ENCODE measurements at places on chromosomes 13 and 19.

- peak; percentile 52 for DNase-seq
Observed at GRCh38 chr19:55179606-55180484, at the start of gene SYT5. TSS of gene SYT5 (minus strand) at chr19:55180289. CDS start at chr19:55179041, 1,248 bp downstream.

DNA sequence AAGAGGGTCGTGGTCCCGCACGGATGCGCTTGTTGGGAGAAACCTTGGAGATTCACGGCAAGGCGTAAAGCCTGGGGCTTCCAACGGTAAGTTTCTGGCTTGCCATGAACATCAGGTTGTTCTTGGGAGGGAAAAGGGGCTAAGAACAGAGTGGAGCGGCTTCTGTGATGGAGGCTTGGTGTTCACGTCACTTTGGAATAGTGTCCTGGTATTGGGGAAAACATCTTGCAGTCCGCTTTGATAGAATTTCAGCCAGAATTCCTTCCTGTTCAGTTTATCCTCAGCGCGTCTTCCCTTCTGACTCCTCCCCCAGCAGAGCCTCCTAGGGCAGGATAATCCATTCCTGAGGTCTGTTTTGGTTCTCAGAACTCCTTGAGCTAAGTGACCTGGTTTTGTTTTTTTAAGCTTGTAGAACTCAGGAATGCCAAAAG is 2.0 kb downstream of the KCTD15 start:
- no peak for DNase-seq

DNA sequence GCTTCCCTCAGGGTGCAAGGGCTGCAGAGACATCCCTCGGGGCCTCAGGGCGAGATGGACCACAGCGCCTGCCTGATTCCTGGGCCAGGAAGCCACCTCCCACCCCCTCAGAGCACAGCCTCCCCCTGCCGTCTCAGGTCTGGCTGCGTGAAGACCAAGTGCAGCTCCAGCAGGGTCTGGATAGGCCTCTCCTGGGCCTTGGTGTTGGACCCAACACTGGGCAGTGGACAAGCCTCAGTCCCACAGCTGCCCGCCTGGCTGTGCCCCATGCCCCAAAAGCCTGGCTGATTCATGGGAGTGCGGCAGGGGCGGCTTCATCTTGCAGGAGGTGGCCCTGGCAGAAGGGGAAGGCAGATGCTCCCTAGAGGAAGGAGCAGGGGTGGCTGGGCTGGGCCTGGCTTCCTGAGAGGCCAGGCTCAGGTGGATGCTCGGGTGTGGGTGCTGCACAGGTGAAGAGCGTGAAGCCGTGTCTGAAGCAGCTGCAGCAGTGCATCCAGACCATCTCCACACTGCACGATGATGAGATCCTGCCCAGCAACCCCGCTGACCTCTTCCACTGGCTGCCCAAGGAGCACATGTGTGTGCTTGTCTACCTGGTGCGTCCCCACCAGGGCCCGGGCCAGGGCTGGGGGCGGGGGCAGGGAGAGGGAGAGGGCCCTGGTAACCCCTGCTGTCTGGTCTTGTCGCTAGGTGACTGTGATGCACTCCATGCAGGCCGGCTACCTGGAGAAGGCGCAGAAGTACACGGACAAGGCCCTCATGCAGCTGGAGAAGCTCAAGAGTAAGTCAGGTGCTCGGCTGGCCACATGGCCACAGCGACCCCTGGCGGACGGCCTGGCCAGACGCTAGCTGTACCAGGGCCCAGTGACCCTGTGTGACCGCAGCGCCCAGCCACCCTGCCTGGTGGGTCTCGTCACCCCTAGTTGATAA is 21.7 kb downstream of the MAU2 start:
- DNase-seq, result no peak

DNA sequence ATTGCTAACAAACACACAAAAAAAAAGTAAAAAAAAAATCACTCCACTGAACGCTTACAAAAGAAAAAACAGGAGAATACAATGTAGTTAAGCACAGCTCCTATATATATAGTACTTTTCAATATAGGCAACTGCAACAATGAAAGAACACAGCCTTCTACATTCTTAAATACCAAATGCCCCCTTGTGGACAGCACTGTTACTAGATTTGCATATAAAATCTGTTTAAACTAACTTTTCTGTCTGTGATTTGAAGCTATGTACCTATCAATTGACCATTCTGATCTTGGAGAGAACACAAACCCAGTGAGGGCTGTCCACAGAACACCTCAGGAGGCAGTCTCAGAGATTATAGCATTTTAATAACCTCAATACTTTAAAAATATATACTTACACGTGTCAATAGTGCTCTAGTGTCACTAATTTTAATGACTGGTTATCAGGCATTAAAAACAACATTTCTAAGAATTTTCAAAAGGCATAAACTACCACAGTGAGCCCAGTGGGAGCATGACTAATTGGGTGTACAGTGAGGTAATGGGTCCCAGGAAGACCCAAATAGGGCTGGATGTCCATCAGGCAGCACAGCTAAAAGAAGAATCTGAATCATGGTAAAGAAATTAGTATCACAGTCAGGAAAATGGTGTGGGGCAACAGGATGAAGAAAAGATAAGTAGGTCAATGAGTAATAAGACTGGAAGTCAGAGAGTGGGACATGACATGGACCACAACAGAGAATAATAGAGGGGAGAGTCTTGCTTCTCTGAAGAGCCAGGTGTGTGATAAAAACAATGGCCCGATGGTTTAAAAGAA is 22.2 kb downstream of the CCDC169 start:
- DNase-seq, result no peak

- no peak for DNase-seq
Observed at GRCh38 chr13:41013835-41014234, 5.3 kb downstream of the ELF1 start.

DNA sequence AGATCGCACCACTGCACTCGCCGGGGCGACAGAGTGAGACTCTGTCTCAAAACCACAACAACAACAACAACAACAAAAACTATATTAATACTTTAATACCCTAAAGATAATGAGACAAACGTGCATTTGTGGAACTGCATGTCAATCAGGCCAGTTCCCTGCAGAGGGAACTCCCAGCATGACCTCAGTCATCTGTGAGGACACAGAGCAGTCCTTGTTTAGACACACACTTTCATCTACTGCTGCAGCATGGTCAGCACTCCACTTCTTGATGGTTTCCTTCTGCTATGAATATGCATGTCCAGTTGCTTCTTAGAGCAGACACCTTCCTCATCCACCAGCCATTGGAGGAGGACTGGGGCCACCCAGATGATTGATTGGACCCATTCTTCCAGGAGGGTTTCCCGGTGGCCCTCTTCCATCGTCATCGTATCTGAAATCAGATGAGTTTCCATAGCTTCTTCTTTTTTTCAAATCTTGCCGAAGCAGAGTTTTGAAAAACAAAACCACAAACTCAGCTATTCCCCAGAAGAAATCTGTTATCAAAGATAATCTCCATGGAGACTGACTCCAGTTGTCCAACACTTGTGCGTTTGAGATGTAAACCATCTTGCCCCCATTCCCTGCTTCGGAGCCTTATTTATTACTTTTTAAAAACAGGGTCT is 26.5 kb downstream of the ZNF607 start:
- DNase-seq, result no peak

- DNase-seq, result no peak
Observed at GRCh38 chr19:4277191-4277696, 1.8 kb upstream of the SHD start.

DNA sequence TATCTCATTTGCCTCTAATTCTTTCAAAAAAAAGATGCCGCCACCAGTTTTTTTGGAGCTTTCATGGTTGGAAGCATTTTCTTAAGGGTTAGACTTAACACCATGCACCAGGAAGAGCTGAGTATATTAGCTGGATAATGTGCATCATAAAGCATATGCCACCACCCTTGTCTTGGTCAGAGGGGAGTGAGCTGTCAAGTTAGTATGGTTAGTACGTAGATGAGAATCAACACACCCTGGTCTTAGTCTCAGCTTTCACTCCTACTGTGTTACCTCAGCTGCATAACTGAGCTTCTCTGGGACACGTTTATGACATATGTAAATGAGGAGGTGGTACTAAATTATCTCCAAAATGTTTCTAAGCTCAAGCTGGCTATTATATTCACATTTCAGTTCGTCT is 415.6 kb downstream of the DCT start:
- no peak for DNase-seq

DNA sequence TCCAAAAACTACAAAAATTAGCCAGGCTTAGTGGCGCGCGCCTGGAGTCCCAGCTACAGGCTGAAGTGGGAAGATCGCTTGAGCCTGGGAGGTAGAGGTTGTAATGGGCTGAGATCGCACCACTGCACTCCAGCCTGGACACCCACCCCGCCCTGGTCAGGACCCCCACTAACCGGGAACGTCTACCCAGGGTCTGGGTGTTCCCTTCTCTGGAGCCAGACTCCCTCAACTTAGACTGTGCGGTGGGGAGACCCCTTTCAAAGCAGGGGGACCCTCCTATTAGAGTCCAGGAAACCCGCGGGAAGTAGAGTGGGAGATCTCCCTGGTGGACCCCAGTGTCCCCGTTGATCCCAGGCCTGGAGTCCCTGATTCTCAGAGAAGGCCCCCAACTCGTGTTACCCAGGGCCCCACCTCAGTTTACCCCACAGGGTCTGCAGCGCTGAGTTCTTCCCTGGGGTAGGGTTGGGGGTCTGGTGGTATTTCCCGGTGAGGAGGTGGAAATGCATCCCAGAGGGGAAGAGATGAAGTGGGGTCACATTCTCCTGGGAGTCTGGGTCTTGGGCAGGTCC is 6.1 kb upstream of the ARRDC2 start:
- DNase-seq, result no peak

DNA sequence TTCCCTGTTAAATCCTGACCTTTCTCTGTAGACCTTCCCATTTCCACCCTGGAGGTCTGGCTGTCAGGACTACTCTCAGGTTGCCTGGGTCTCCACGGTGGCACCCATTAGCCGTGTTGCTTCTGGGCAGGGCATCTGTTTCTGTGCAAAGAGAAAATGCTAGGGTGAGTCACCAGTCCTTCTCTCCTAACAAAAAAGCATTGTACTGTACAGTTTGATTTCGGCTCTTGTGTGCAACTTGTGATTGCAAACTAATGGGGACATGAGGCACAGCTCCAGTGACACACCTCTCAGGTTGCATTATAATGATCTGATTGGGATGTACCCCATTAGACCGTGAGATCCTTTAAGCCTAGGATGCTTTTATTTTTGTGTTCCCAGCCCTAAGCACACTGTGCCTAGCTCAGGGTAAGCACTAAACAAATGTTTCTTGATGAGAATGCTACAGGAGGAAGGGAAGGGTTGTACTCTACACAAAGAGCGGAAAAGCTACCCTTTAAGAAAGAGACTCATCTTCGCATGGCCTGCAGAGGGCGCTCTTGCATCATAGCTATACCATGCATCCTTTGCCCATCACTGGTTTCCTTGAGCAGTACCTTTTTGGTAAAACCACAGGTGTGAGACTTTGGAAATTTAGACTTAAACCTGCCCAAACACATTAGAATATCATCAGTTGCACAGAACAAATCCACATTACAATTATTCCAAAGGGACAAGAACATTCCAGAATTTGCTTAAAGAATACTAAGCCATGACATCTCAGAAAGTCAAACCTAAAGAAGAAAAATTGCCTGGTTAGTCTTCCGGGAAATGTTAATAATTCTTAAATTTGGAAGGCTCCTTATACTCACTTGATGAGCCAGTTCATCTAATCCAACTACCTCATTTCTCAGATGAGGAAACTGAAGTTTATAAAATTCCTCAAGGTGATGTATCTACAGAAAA is 20.3 kb upstream of the TRIM13 start:
- peak; percentile 62 for DNase-seq

DNA sequence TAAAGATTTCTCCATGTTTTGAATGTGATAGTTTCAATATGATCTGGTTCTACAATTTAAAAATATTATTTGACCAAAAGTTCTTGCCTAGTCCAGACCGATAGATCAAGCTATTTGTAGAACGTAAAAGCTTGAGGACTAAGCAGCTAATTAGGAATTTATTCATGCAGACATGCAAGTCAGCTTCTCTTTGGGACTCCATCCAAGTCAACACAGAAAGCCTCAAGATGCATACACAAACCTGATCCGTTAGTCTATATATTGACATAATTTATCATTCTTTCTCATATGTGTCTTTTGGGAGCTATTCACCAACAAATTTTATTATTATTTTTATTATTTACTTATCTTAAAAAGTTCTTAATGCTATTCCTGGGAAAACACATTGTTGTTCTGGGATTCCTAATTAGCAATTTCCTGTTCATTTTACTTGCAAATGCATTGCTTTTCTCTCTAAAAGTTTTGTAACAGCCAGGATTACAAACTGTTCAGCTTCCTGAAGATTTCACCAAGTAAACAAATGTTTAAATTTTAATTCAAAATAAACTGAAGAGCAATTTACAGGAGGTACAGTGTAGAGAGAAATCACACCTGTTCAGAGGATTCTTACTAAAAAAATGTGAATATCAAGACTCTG is 375.3 kb downstream of the GPC5 start:
- no peak for DNase-seq
